ENCODE measurements at places on chromosomes 1 and 21.

- no peak for DNase-seq
Measured at GRCh38 chr1:167648252-167648849, 18.3 kb downstream of the RCSD1 start.

DNA sequence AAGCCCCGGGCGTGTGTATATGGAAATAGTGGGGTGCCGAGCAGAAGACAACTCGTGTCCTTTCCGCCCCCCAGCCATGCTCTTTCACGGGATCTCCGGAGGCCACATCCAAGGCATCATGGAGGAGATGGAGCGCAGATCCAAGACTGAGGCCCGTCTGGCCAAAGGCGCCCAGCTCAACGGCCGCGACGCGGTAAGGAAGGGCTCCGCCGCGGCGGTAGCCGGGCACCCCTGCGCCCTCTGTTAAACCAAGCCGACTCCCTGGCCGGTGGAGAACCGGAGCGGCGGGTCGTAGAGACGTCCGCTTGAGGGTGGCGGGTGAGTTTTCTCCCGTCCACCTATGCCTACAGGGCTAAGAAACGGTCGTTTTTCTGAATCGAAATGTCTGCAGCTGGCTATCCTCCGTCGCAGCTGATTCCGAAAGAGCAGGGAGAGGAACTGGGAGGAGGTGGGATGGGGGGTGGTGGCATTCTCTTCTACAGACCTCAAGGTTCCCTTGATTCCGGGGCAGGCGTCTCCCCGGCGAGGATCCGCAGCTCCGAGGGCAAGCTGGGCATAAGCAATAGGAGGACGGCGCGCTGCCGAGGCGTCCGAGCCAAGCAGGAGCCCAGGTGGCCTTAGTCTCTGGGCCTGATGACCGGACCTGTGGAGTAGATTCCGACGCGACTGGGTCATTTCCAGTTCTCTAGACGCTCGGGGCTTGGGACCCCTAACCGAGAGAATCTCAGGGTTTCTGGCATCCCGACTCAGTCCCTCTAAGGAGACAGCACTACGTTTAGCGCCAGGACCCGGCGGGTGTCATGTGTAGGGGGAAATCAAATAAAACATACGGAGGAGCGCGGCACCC lies 856 bp downstream of the LHX9 start:
- DNase-seq, result no peak

DNA sequence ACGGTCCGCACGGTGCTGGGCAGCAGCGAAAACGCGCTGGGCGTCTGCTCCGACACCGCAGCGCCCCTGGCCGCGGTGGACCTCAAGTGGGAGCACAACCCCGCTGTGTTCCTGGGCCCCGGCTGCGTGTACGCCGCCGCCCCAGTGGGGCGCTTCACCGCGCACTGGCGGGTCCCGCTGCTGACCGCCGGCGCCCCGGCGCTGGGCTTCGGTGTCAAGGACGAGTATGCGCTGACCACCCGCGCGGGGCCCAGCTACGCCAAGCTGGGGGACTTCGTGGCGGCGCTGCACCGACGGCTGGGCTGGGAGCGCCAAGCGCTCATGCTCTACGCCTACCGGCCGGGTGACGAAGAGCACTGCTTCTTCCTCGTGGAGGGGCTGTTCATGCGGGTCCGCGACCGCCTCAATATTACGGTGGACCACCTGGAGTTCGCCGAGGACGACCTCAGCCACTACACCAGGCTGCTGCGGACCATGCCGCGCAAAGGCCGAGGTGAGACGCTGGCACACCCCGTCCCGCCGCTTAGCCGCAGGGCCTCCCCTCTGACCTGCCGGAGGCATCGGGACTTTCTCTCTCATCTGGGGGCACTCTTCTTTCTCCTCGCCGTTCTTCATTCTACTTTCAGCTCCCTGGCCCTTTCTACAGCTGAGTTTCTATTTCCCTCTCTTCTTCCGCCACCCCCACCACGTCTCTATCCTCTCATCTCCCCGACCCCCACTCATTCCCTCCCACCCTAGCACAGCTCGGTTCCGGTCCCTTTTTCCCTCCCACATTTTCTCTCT lies 1.0 kb downstream of the NPR1 start:
- no peak for DNase-seq

DNA sequence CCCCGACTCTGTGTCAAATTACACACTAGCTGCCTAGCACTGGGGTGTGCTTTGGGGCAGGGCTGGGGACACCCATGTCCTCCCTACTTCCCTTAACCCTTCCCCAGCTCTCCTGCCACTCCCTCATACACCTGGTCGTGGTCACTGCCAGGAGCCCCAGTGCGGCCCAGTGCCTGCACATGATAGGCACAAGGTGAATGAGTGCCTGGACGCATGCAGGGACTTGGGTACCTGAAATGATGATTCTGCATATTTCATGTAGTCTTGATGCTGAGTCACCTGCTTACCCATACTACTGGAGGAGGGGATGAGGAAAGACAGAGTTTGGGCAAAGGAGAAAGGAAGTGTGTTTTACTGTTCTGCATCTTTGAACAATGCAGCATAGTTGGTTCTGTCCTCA lies 1.5 kb upstream of the VANGL2 start:
- no peak for DNase-seq

GRCh38 chr21:38310646-38311485 lies 54.1 kb downstream of the KCNJ15 start:
- DNase-seq, result no peak

DNA sequence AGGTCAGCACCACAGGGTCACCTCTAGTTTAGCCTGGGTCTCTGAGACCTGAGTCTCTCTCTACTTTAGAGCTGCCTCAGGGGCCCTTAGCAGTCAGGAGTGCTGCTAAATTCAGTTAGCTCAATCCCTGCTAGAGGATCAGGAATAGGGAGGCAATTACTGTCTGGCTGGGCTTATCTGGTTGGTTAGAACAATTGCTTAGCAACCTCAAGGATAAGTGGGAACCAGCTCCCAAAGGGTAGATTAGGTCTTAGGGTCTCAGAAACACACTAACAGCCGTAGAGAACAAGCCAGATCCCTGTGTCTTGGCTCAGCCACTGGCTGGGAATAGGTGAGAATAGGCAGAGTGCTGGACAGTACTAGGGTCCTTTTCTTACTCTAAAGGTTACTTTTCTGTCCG lies 7.7 kb downstream of the PM20D1 start:
- DNase-seq, result no peak

DNA sequence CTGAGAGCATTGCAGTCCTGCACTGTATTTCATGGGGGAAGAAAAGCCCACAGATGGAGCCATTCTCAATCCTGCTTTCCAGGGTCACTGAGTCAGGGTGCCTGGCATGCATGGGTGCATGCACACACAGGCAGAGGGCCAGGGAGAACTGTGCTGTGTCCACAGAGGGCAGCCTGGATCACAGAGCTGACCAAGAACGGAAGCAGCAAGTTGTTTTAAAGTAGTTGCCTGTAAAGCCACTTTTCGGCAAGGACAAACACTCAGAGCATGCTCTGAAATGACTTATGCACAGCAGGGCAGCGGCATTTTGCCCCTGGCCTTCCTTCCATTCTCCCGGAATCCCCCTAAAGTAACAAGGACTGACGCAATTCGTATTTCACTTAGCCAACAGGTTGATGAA lies 3.6 kb downstream of the ERG start:
- DNase-seq, result no peak

Data from HFF-Myc (cell line).